Stimulated activated CD8-positive, alpha-beta memory T cell treated with anti-CD3 and anti-CD28 coated beads, Interleukin-7, amount 100 ng/mL, for 4 hours (primary cell): ENCODE measurements at places on chromosomes 4 and X.

GRCh38 chr4:102042871-102043802 lies 252.6 kb downstream of the BANK1 start:
- DNase-seq = no peak

GRCh38 chrX:117840645-117841044 lies 276.0 kb downstream of the KLHL13 start:
- no peak for DNase-seq

GRCh38 chrX:28180096-28180495 lies 198.8 kb upstream of the DCAF8L1 start:
- DNase-seq = no peak

DNA sequence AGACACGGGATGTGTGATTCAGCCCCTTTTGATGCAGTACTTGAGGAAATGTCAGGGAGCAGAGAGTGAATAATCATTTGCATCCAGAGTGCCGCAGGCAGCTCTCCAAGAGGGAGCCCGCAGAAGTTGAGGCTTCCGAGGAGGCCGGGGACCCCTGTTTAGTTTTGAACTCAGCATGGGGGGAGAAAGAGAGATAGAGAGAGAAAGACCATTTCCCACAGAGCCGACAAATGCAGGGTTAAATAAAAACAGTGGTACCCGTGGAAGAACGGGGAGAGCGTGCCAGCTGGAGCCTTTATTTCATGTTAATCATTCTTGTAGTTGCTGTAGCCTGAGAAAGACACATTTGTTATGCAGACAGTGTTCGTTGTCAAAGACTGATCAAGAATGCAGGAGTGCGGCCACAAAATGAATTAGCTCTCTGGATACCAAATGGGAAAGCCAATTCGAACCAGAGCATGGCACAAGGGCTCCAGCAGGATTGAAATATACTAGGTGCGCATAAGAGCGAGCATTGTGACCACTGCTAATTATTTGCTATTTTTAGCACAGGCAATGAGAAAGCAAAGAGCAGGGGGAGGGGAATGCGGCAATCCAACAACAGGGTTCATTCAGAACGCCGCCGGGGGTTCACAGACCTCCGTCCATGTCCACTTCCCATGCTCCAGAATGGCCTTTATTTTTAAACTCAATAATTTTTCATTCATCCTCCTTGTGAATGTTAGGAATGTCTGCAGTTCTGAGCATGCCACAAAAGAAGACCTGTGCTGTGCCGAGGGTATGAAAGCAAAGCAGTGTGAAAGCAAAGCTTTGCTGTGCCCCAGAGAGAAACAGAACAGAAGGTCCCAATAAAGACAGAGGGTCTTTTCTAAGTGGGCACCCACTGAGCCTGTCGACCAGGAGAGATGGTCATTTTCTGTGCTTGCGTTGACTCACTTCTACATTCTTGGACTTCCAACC lies 243.9 kb upstream of the VCX3A start:
- DNase-seq = no peak

DNA sequence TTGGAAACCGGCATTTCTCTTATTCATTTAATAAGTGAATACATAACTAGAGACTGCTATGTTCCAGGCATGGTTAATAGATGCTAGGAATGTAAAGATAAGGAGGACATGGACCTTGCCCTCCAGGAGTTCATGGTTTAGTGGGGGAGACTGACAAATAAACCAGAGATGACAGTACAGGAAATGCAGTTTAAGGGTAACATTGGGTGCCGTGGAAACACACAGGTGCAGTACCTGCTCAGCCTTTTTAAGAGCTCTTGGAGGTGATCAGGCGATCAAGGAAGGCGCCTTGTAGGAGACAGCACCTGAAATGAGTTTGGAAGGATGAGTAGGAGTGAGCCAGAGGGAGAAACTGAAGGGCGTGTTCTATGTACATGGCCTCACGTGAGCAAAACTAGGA lies 145.8 kb downstream of the AASDH start:
- no peak for DNase-seq

- no peak for DNase-seq
Observed at GRCh38 chr4:39698424-39699009, 581 bp downstream of the UBE2K start.

- no peak for DNase-seq
Observed at GRCh38 chr4:31530555-31530954, 810.4 kb downstream of the PCDH7 start.

DNA sequence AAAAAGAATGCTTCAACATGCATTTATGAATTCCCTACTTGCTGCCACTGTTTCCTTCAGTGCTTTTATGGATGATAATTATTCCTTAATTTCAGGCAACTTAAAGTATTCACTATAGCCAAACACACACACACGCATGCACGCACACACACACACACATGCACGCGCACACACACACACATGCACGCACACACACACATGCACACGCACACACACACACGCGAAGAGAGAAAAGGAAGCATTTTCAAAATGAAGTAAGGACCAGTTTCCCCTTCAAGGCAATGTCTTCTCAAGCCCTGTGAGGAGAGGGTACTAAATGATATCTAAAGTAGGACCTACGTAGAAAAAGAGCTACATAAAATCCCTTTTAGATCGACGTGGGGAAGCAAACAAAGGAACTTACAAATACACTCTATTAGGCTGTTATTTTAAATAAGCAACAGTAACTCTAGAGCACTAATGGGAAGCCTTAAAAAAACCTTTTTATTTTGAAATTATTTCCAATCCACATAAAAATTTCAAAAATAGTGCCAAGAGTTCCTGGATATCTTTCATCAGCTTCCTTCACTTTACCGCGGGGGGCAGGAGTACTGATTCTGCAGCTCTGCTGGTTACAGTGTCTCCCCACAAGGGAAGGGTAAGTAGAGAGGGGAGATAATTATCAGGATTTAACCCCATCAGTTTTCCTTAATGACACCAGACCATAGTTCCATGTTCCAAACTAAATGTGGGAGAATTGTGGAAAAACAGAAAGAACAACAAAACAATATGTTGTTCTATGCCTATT lies 13.7 kb downstream of the IRF2 start:
- no peak for DNase-seq

GRCh38 chr4:67922697-67923096 lies 38.9 kb upstream of the TMPRSS11D start:
- DNase-seq = no peak

- no peak for DNase-seq
Observed at GRCh38 chr4:70948665-70949260, 44.7 kb upstream of the DCK start.

DNA sequence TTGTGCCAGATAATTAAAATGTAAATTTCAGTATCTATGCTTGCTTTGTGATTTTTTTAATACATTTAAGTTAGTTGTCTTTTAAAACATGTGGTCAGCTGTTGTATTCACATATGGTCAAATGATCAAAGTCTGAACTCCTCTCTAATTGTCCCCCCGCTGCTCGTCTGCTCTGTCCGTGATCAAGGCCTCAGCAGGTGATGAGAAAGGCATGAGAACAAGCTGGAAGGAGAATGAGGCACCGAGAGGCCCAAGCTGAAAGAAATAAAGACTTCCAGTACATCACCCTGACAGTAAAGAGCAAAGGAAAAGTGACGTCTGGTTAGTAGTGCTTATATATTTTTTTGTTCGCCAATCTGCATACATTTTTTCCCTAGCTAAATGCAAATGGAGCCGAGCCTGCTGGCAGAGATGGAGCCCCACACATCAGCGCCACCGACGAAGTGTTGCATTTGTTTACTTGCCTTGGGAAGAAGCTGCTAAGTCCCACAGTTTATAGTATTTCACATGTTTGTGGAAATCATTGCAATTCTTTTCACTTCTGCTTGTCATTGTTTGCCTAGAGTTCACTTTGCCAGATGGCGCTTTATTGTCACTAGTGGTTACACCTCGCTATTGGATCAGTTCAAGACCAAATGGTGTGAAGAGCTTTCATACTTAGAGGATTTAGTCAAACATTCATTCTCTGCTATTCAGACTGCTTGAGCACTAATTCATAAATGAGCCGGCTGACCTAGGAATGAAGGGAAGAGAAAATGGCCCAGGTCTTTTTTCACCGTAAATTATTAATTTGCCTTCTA lies 181.5 kb downstream of the ZIC3 start:
- DNase-seq = no peak

GRCh38 chrX:129593137-129593536 lies 53.1 kb downstream of the OCRL start:
- DNase-seq = no peak

- no peak for DNase-seq
Observed at GRCh38 chrX:28639451-28639850, 52.2 kb downstream of the IL1RAPL1 start.

GRCh38 chr4:5387457-5387856 lies 320.9 kb downstream of the EVC2 start:
- DNase-seq = no peak

- no peak for DNase-seq
Observed at GRCh38 chr4:78625073-78625472, 73.5 kb downstream of the ANXA3 start.

GRCh38 chr4:91887926-91888325 lies 415.8 kb upstream of the GRID2 start:
- DNase-seq = no peak

DNA sequence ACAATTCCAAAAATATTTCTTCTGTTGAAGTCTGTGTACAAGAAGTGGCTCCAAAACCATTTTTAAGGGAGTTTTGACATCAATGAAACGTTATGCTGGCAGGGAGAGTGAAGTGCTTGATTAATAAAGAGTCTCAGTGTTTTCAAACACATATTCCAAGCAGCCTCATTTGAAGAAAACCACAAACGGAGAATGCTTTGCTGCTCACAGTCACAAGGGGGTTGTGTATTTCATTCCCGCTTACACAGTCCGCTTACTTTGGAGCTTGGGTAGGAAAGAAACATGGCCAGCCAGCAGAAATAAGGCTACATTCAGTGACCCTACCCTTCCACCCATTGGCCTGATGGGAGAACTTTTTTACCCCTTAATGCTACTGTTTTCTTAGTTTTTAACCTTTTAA lies 586.2 kb downstream of the RAB28 start:
- DNase-seq = no peak

DNA sequence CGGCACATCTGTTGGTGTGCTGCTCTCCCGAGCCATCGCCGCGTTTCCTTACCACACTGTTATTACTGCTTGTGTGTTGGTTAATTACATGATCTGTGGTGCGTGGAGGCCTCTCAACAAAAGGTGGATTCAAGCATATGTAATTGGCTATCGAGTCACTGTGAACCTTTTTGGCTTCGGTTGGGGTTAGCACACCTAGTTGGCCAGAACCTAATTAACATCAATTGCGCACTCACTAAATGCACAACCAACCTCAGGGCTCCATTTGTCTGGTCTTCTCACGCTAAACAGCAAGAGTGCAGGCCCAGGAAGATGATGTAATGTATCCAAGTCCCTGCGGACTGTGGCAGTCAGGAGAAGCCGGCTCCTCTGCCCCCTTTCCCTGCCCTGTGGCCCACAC lies 17.4 kb downstream of the ENPP6 start:
- no peak for DNase-seq
